ENCODE measurements at places on chromosomes 7 and 10. TPM values are rescaled to one million over a fixed set of nuclear protein-coding genes. Genes with fewer than 3 reads are reported as not detected.

GRCh38 chr7:131908714-131909113 lies 352.3 kb upstream of the PODXL start:
- DNase-seq = no peak

DNA sequence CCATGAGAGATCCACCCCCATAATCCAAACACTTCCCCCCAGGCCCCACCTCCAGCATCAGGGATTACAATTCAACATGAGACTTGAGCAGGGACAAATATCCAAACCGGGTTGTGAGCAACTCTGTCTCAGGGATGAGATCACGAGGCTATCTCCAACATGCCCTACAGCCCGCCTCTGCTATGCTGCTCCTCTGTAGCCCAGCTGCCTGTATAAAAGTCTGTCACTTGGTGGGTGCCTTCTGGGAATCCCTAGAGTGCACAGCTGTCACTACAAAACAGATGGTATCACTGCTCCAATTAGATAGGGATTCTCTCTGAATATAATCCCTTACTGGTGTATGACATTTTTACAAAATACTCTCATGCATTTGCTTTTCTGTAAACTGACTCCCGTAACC lies 114.9 kb upstream of the NANOS1 start:
- DNase-seq = peak; percentile 15

GRCh38 chr7:94440451-94441039 lies 45.9 kb downstream of the COL1A2 start:
- DNase-seq = no peak

DNA sequence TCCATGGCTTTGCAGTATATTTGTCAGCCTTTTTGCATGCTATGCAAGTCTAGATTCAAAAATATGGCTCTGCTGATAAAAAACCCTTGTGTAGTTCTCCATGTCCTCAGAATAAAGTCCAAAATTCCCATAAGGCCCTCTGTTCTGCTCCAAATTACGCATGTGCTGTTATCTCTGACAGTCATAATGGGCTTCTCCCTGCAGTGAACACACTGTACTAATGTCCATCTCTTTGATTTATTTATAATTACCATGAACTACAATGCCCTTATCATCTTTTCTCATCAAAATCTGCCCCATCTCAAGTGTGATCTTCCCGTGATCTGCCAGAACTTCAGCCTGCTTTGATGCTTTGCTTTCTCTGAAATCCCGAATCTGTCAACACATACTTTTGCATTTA lies 87.7 kb downstream of the TSPAN12 start:
- DNase-seq = no peak

DNA sequence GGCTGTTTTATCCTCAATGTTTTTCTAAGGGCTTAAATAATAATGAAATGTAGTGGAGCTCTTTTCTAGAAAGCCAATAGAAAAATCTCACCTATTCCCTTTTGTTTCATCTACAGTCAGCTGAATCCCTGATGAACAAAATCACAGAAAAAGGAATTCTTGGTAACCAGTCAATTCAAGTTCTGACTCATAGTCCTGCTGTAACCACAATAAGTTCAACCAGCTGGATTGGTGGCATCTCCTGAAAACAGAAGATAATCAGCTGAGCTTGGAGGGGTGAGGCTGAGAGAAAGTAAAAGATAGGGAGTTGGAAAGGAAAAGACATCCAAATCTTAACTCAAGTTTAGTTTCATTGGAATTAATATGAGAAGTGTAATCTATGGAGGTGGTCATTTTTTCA lies 772.1 kb downstream of the CCSER2 start:
- DNase-seq = no peak

GRCh38 chr10:99540657-99541531 lies 8.2 kb downstream of the NKX2-3 start:
- no peak for DNase-seq

DNA sequence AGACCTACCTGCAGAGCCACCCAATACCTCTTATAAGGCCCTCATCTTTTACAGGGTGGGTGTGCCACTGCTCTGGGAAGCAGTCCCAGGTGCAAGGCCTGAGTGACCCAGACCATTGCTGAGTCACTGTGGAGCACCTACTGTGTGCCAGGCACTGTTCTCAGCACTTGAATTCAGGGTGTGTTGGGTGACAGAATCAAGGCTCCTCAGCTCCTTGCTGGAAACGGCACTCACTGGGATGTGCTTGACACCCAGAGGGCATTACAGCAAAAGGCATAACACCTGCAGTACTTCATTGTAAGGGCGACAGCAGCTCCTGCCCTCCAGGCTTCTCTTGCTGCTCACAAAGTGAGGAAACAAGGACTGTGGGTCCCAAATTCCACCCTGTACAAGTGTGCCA lies 7.1 kb downstream of the CAMK2B start:
- DNase-seq = no peak

- DNase-seq = no peak
Observed at GRCh38 chr10:77829356-77829755, 97.2 kb downstream of the DLG5 start.

DNA sequence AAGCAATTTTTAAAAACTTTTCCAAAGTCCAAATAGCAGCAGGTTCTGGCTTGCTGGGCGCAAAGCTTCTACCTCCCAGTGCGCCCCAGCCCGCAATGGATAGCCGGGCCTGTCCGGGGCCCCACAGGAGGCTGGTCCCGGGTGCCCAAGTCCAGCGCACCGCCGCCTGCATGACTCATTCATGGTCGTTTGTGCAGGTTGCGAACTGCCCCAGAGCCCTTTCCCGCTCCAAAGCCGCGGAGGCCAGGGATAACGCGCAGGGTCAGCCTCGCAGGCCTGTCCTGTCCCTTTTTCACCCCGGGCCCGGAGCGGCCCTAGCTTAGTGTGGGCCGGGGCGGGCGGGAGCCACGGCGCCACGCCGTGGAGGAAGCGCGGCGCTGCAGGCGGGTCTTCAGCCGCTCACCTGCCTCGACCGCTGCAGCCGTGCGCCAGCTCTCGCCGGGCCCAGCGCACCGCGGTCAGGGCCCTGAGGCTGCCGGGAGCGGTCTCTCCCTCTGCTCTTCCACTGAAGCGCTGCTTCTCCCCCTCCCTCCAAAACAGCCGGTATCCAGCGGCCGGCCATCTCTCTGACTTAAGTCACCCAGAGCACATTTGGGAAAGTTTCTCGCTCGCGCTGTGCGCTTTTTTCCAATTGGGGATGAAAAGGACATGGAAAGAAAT lies 1.7 kb upstream of the EGR2 start:
- DNase-seq = peak; percentile 65

DNA sequence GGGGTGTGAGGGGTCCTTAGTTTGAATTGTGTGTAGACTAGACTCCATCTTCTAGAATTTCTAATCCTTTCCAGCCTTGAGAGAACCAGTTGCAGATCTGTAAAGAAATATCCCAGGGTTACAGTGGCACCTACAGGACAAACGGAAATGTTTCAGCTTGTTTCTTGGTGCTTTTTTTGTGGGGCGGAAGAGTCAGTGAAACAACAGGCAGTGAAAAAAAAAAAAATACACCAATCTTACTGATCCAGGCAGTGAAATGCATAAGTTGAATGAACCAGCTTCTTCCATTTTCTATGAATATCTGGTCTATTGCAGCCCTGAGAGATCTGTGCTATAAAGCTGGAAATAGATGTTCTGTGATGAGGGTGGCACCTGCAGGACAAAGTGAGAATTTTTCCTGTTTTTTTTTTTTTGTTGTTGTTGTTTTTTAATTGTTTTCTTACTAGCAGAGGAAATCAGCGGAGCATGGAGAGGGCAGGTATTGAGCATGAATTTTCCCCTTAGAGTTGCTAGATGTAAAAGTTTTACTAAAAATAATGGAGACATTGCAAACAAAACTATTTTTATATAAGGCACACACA lies 81.9 kb upstream of the DYNC1I1 start:
- DNase-seq = peak; percentile 36

- DNase-seq = no peak
Observed at GRCh38 chr7:149869291-149869650, 4.5 kb upstream of the ATP6V0E2 start.

DNA sequence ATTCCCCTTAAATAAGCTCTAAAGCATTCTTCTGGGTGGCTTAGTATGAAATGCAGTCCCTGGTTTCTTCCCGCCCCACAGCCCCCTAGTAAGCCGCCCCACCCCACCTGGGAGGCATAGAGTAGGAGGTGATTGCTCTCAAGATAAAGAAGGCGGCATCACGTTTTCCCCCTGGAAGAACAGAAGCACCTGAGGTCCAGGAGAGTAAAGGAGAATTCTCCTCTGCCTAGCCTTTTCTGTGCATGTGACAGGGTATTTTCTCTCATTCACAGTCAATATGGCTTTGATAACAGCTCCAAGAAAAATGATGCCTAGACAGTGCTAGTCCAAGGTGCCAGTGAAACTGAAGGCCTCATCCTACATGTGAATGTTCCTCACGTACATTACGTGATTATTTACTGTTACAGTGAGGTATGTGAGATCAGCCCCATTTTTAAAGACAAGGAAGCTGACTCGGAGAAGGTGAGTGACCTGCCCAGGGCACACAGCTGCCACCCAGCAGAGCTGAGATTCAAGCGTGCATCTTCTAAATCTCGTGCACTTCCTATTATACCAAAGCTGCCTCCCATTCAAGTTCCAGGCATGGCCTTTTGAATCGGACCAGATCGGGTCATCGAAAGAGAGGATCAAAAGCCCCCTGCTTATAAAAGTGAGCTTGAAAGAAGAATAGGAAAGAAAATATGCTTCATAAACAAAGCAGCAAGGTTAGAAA lies 59.4 kb downstream of the FAM171A1 start:
- DNase-seq = no peak

GRCh38 chr7:80247891-80248290 lies 113.3 kb downstream of the GNAI1 start:
- no peak for DNase-seq

GRCh38 chr7:44376429-44377133 lies 51.2 kb upstream of the CAMK2B start:
- no peak for DNase-seq

DNA sequence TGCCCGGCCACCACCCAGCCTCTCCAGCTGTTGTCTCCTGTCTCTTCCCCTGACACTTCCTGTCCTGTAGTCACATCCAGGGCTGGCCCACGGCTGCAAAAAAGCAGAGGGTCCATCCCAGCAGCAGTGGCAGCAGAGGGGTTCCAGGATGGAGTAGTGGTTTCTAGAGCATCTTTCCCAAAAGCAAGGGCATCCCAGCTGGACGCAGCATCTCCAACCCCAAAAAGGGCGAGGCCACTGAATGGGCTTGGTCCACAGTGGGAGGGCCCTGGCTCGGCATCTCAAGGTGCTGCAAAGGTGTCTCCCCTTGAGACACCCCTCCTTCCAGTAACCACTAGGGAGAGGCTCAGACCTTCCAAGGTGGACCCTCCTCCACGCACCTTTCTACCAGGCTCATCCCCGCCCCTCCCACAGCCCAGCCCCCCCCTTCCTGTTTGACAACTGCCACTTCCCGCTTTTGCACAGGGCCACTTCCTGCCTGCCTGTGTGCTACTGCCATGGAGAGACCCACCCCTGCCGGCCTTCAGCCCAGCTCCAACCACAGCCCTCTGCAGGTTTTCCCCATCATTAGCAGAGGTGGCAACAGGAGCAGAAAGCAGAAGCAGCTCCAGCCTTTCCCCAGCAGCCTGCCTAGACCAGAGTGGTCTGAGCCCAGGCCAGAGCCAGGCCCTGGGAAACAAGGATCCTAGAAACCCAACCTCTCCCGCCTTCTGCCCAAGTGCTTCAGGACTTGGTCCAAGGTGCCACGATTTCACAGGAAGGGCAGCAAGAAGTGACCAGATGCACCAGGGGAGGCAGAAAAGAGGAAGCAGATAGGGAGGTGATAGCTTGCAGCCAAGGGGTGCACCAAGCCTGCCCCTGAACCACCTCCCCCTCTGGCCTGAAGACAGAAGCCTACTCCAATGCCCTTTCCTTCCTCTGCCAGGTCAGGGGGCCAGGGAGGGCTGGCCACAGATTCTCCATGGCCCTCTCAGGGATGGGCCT lies 8.6 kb downstream of the CAMK2G start:
- DNase-seq = no peak

- no peak for DNase-seq
Observed at GRCh38 chr10:49008505-49009198, 69.0 kb upstream of the LRRC18 start.

- DNase-seq = no peak
Observed at GRCh38 chr7:127794551-127794950, 142.6 kb downstream of the SND1 start.

DNA sequence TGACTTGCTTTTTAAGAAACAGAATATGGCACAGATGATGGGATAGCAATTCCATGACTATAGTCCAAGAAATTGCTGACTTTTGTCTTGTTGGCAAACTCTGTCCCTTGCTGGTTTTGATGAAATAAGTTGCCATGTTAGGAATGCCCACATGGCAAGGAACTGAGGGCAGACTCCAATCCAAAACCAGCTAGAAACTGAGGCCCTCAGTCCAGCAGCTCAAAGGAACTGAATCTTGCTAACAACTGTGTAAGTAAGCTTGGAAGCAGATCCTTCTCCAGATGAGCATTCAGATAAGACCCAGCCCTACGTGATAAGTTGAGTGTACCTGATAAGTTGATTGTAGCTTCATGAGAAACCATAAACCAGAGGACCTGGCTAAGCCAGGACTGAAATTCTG lies 64.3 kb upstream of the BMPER start:
- DNase-seq = no peak

DNA sequence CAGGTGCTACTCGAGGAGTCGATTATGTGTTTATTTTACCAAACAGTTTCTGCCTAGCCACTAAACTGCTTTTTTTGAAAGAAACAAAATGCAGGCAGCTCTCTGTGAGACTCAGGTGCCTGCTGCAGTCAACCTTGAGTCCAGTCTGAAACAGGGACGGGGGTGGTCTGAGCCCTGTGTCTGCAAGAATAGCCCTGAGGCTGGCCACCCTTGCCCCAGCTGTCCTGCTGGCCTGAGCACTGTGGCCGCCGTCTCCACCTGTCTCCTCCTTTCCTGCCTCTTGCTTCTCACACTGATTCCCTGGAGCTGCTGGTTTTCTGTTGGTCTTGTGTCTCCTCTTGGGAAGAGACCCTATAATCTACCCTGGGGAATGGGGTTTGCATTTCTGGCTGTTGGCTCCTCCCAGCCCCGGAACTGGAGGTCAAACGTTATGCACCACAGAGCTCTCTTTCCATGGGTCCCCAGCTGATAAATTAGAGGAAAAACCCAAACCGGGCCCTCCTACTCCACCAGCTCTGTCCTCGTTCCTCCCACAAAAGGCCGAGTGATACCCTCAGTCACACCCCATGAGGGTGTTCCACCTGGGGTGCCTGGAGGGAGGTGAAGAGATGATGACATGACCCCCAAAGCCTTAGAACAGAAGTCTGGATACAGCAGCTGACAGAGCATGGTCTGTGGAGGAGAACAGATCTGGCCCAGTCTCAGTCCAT lies 15.0 kb upstream of the SLC18A3 start:
- no peak for DNase-seq

- DNase-seq = peak; percentile 46
Observed at GRCh38 chr7:70574970-70575799, 556.8 kb upstream of the GALNT17 start.

- DNase-seq = no peak
Observed at GRCh38 chr10:56487746-56488145, 126.7 kb upstream of the ZWINT start.

The PTPRN2 gene
- 3.0 TPM for polyA plus RNA-seq

The SP4 gene
- 8.1 TPM for polyA plus RNA-seq

The AGR2 gene
- polyA plus RNA-seq = 12.8 TPM

The LHFPL3 gene
- 0.08 TPM for polyA plus RNA-seq

The EFCAB10 gene
- 1.2 TPM for polyA plus RNA-seq

The KCNMA1 gene
- polyA plus RNA-seq = 13.8 TPM

The TCAF2 gene
- polyA plus RNA-seq = 14.5 TPM

The PAPSS2 gene
- 12.0 TPM for polyA plus RNA-seq

The MUC12 gene
- 0.84 TPM for polyA plus RNA-seq

The TMEM178B gene
- 0.48 TPM for polyA plus RNA-seq

The MLXIPL gene
- not detected for polyA plus RNA-seq

The GBX1 gene
- 0.87 TPM for polyA plus RNA-seq

The ANKRD30A gene
- polyA plus RNA-seq = not detected

The VENTX gene
- polyA plus RNA-seq = 0.18 TPM

The ZFYVE27 gene
- 13.7 TPM for polyA plus RNA-seq

The PAX4 gene
- not detected for polyA plus RNA-seq

The PNLIPRP2 gene
- 0.44 TPM for polyA plus RNA-seq
